ENCODE measurements at places on chromosomes 2 and 18.

GRCh38 chr2:100767810-100768806 lies 51.8 kb upstream of the NPAS2 start:
- DNase-seq: no peak

- DNase-seq: no peak
These were observed 330.7 kb downstream of the MTX2 start for GRCh38 chr2:176599796-176600485.

DNA sequence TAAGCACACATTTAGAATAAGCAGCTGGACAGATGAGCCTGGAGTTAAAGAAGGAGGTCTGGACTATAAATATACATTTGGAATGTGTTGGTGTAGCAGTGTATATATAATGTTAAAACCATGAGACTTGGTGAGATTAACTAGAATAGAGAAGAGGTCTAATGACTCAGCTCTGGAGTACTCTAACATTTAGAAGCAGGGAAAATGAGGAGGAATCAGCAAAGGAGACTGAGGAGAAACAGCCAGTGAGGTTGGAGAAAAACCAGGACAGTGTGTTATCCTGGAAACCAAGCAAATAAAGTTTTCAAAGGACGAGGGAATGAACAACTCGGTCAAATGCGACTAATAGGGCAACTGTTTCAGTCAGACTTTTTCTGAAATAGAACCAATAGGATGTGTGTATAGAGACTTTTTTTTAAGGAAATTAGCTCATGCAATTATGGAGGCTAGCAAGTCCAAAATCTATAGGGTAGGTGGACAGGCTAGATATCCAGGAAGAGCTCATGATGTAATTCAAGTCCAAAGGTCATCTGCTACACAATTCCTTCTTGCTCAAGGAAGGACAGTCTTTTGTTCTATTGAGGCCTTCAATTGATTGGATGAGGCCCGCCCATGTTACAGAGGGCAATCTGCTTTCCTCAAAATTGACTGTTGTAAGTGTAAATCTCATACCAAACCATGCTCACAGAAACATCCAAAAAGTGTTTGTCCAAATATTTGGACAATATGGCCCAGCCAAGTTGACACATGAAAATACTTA lies 10.8 kb upstream of the SESTD1 start:
- no peak for DNase-seq

- DNase-seq: no peak
These were observed 228.6 kb upstream of the CHST9 start for GRCh38 chr18:27413495-27414401.

DNA sequence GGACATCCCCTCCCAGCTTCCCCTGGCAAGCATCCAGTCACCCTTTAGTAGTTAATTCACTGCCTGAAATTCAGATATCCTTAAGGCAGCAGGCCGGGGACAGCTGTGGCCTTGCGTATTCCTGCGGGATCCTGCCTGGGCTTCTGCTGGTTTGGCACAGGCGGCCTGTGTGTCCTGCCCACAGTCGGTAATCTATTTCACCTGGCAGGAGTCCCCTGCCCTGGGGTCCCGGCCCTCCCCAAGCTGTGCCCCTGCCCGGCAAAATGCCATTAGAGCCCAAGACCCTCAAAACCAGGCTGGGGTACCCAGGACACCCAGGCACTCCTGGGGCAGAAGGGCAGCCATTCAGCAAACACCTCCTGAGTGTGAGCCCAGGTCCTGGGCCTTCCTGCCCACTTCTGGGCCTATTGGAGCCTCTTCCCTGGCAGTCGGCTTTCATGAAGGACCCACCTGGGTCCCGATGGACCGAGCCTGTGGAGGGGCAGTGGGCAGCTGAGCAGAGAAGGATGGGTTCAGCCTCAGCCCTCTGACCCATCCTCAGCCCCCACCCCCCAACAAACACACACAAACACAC lies 11.6 kb downstream of the CROCC2 start:
- DNase-seq: no peak

Measured in stimulated activated CD4-positive, alpha-beta T cell treated with anti-CD3 and anti-CD28 coated beads, Interleukin-15, amount 100 ng/mL, for 48 hours (primary cell).